ENCODE measurements at places on chromosomes 1 and 21.

DNA sequence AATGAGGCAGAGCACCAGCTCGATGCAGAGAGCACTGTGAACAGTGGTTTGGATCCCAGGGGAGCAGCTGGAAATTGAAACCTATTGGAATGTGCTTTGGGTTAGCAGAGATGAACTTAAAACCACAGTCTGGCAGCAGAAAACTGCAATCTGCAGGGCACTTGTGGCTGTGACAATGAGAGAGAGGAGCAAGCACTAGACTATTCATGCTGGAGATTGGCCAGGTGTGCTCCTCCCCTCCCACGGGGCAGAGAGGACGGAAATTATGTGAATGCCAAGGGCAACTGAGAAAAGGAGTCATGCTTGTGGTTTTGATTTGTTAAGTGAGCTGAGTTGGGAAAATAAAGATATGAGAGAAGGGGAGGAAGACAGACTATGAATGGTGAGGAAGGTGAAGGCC is 38.1 kb downstream of the HSD3B2 start:
- DNase-seq, result no peak

GRCh38 chr1:107073493-107073892 is 17.0 kb downstream of the PRMT6 start:
- DNase-seq, result no peak

DNA sequence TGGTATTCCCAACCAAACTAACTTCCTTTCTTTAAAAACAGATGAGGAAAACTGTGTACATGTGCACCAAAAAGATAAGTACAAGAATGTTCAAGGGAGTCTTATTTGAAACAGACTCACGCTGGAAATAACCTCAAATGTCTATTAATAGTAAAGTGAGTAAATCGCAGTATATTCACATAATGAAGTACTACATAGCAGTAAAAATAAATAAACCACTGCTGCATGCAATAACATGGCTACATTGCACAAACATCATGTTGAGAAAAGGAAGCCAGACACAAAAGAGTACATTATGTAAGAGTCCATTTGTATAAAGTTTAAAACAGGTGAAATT is 5.2 kb upstream of the DENND2D start:
- DNase-seq, result no peak

DNA sequence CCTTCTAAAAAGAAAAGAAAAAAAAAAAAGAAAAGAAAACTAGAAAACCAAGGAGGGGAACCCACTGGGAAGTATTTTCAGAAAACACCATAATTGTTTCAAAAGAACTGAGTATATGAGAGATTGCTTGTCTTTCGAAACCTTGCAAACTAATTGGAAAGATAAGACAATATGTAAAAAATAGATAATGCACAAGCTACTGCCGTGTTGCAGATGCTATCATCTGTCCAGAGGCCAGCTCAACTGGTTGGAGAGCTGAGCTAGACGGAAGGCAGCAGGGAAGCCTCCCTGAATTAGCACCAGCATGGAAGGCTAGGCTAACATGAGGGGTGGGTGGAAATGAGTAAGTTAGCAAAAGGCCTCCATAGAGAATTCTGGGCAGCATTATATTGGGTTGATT is 16.2 kb upstream of the CACHD1 start:
- no peak for DNase-seq

GRCh38 chr1:42340093-42340492 is 5.1 kb upstream of the FOXJ3 start:
- peak; percentile 99 for DNase-seq

DNA sequence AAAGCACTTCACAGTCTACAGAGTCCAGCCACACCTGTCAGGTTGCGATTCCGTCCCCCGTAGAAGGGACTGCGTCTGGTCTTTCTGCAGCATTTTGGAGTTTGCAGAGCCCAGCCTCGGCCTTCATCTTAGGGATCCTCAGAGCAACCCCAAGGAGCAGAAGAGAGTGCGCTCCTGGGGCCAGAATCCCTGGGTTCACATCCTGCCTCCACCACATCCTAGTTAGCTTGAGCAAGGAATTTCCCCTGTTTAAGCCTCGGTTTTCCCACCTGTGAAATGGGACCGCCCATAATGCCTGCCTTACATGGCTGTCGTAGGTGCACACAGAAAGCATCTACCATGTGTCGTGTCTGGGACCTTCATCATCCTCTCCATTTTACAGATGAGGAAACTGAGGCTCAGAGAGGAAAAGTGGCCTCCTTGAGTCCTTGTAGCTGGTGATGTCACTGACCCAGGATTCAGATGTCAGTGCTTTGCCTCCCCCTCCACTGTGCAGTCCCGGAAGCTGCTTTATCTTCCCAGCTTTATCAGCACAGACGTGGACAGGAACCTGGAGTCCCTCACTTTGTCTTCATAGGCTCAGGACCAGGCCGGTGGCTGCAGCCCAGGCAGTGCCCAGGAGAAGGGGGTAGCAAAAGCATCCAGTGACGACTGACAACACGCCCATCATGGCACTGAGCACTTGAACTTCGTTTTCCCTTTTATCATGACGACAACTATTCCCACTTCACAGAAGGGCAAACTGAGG is 438.5 kb downstream of the MATN1 start:
- DNase-seq, result no peak

GRCh38 chr1:10851024-10852013 is 54.9 kb upstream of the CASZ1 start:
- no peak for DNase-seq

- DNase-seq, result no peak
Observed at GRCh38 chr1:161080441-161081405, 8.6 kb downstream of the NECTIN4 start.

- DNase-seq, result no peak
Observed at GRCh38 chr1:230794431-230794830, 47.2 kb downstream of the CAPN9 start.

DNA sequence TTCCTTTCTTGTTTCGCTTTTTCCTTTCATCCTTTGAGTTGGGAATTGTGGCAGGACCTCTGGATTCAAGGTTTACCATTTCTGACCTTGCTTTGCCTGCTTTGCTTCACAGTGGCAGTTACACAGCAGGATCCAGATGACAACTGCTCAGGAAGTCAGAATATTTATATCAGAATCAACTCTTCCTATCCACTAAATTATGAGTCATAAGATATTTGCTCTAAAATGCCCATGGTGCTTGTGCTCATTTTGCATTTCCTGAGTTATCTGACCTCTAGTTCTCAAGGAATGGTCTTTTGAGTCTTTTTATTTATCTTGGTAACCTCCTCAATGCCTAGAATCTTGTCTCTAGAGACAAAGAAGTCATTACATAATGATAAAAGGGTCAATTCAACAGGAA is 290.8 kb downstream of the LRRC7 start:
- DNase-seq, result no peak

- DNase-seq, result no peak
Observed at GRCh38 chr1:100391675-100392074, 39.4 kb downstream of the CDC14A start.

- DNase-seq, result no peak
Observed at GRCh38 chr1:66374148-66374547, 159.8 kb upstream of the SGIP1 start.

- DNase-seq, result no peak
Observed at GRCh38 chr1:191901651-191902050, 256.6 kb upstream of the RGS18 start.

- DNase-seq, result no peak
Observed at GRCh38 chr1:224510880-224511645, 76.5 kb upstream of the WDR26 start.

DNA sequence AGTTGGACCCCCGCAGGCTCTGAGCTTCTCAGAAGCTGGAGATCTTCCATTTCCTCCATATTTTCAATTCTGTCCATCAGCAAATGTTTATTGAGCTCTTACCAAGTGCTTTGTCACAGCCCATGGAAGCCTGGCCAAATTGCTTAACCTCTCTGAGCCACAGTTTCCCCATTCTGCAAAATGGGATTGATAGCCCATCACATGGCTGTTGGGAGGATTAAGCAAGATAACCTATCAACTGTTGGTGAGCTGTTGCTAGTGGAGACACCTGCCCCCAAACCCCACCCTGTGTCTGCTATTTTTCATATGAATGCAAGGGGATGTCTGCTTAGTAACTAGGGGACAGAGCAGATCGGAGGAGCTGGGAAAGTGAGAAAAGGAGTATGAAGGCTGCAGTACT is 38.3 kb downstream of the CD34 start:
- DNase-seq, result no peak

DNA sequence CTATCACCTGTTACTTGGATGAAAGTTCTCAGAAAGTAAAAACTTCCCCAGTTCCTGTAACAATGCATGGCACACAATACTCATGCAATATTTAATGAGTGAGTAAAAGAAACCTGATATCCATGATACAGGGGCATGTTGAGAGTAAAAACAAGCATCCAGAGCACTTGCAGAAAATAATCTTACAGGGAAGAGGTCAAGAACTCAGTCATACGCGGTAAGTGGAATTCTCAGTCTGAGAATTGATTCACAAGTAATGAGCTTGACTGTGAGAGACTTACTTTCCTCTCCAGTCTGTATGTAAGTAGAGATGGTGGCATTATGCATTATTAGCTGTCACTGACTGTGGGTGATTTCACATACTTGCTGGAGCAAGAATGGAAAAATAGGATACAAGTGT is 976.9 kb downstream of the BRINP3 start:
- DNase-seq, result no peak

- no peak for DNase-seq
Observed at GRCh38 chr21:15837645-15838044, 107.9 kb downstream of the USP25 start.

DNA sequence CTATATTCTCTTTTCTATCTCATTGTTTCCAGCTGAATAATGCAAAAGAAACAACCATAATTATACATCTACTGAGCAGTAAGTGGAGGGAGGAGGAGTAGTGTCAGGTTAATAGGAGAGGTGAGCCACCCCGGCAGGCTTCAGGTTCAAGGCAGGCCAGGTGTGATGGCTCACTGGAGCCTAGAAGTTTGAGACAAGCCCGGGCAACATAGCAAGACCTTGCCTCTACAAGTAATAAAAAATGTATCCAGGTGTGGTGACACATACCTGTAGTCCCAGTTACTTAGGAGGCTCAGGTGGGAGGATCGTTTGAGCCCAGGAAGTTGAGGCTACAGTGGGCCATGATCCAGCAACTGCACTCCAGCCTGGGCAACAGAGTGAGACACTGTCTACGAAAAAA is 1.9 kb upstream of the DIP2A start:
- DNase-seq, result no peak

DNA sequence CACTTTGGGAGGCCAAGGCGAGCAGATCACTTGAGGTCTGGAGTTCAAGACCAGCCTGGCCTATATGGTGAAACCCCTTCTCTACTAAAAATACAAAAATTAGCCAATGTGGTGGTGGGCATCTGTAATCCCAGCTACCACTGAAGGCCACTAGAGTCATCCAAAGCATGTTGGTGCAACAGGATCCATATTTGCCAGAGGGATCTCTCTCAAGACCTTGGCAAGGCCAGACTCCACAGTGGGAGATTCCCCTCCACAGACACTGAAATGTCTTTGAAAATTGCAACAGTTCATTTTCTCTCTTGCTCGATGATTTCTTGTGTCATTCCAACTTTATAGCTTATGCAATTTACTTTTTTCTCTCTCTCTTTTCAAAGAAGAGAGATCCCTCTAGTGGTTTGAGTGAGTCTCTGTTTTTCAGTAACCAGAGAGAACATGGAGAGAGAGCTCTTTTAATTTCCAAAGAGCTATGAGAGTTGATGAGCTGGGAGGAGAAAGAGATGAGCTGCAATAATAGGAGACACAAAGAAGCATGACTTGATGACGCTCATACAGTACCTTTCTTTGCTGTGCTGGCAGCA is 176.8 kb upstream of the USP25 start:
- no peak for DNase-seq

DNA sequence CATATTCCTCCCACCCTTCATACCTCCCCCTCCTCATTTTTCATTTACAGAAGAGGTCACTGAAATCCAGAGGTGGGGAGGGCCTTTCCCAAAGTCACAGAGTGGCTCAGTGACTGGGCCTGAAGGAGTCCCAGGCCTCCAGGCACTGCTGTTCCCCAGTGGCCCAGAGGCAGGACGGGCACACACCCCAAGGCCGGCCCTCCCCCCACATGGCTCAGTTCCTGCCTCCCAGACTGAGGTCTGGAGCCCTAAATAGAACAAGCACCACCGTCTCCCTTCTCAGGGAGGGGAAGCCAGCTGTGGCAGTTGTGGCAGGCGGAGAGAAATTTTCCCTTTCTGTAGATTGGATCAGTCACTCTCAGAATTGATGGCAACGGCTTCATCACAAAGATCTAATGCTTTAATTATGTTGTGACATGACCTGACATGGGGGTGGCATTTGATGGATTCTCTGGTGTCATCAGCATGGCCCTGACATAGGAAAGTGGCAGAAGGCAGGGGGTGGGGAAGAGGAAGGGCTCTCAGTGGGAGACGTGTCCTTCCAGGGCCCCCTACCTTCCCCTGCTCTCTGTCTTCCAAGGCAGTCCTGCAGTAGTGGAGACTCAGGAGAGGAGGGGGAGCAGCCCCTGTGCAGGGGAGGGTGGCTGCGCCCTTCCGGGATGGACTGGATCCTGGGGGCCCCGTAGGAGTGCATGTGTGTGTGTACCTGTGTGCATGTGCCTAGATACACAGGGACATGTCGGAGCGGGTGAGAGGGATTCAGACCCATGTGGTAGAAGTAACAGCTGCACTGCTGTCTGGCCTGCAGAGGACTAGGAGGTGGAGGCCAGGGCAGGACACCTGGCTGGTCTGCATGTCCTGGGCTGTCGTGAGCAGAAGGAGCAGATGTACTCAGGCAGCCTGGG is 41.2 kb upstream of the FOXO6 start:
- peak; percentile 51 for DNase-seq

GRCh38 chr1:158527190-158527815 is 26.9 kb downstream of the OR6Y1 start:
- DNase-seq, result peak; percentile 68

DNA sequence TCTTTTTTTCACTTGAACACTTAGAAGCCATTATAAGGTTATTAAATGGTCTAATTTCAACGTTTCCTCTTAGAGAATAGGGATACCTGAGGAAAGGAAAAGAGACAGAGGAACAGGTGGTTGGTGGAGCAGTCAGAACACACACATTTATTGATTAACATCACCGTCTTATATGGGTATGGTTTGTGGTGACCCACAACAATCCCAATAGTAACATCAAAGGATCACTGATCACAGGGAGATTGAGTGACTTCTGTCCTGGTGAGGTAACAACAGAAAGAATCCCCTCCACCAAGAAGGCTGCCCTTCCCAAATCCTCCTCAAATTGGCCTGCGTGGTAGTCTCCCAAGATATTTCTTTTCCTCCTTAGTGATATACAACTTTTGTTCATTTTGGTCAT is 474.0 kb downstream of the PLPP3 start:
- DNase-seq, result no peak

DNA sequence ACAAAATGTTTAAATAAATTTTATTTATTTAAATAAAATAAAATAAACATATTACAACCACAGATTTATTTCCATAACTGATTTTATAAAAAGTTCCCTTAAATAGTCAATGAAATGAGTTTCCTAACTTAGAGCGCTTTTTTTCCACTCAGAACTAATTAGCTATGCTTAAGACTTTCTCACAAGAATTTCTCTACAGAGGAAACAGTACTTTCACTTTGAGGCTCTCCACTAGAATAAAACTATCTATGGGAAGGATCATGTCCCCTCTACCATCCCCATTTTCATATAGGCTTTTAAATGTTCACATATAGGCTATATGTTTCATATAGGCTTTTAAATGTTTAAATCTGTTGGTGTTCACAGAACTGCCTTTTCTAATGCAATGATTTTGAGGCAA is 40.0 kb upstream of the DPH5 start:
- DNase-seq, result no peak

All from SHP77 (cell line).